ENCODE measurements at places on chromosomes 11 and 22.
A peak's percentile ranks its signal among the peaks of the same experiment; 100 is the strongest.

GRCh38 chr11:23202611-23203010 lies 342.3 kb upstream of the CCDC179 start:
- H3K27ac ChIP-seq: no peak overlapping the region
- no peaks in the 10 kb centered on the region for H3K27me3 ChIP-seq
- H3K36me3 ChIP-seq: no peaks in the 10 kb centered on the region
- H3K4me3 ChIP-seq: no peak overlapping the region

DNA sequence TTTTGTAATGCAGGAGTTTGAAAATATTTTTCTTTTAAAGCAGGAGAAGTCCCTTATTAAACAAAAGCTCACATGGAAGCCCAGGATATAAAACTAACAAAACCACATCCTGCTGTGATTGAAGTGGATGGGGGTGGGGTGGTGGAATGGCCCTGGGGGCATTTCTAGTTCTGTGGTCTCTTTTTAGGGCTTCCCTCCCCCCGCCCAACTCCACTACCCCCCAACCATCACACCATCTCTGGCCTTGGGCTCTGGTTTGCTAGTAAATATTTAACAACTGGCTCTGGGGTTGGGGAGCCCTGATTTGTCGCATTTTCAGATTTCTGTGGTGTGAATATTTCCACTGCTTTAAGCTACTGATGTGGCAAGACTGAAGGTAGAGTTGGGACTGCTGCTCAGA lies 279.6 kb upstream of the PLET1 start:
- no peak overlapping the region for H3K27ac ChIP-seq
- no peak overlapping the region for H3K4me3 ChIP-seq
- H3K4me1 ChIP-seq: no peaks in the 10 kb centered on the region
- no peaks in the 10 kb centered on the region for H3K27me3 ChIP-seq
- H3K36me3 ChIP-seq: no peaks in the 10 kb centered on the region

DNA sequence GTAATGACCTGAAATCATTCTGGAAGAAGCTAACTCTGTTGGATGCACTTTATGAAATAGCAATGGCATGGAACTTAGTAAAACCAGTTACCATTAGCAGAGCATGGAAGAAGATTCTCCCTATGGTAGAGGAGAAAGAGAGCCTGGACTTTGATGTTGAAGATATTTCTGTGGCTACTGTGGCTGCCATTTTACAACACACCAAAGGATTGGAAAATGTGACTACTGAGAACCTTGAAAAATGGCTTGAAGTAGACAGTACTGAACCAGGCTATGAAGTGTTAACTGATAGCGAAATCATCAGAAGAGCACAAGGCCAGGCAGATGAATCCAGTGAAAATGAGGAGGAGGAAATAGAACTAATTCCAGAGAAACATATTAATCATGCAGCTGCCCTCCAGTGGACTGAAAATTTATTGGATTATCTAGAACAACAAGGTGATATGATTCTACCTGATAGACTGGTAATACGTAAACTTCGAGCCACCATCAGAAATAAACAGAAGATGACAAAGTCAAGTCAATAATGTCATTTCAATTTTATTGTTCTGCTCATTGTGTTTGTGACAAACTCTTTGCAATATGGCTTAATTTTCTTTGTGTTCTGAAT lies 2.0 kb downstream of the JRKL start:
- H3K4me3 ChIP-seq: no peak overlapping the region
- H3K27ac ChIP-seq: no peak overlapping the region
- peaks cover 12% of the 10 kb centered on the region for H3K4me1 ChIP-seq
- H3K36me3 ChIP-seq: no peaks in the 10 kb centered on the region
- H3K27me3 ChIP-seq: no peaks in the 10 kb centered on the region

DNA sequence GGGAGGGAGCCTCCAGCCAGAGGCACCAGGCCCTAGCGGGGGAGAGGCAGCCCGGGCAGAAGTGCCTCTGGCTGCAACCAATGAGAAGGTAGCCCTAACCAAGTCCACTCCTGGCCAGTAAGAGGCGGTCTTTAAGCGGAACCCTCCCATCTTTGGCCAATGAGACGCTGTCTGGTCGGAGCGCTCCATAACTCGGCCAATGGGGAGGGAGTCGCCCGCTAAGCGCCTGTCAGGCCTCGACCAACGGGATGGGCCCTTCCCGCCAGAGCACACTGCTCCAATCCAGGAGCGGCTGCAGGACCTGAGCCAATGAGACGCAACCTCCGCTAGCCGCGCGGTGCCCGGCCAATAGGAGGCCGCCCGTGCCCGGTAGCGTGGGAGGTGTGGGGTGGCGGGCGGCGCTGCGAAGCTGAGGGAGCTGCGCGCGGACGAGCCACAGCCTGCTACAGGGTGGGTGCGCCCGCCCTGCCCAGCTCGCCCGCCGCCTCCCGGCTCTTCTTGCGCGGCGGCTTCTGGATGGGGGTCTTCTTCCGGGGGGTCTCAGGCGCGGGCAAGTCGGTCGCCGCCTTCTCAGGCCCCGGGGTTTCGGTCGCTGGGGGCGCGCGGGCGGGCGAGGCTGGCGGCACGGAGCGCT lies 12.6 kb downstream of the SCARF2 start:
- H3K4me3 ChIP-seq: no peak overlapping the region
- no peaks in the 10 kb centered on the region for H3K27me3 ChIP-seq
- H3K27ac ChIP-seq: no peak overlapping the region

- DNase-seq: no peak
- H3K36me3 ChIP-seq: no peaks in the 10 kb centered on the region
- H3K27me3 ChIP-seq: no peaks in the 10 kb centered on the region
- H3K4me3 ChIP-seq: no peak overlapping the region
- no peaks in the 10 kb centered on the region for H3K4me1 ChIP-seq
- no peak overlapping the region for H3K27ac ChIP-seq
These were observed 37.5 kb downstream of the RBFOX2 start for GRCh38 chr22:35991168-35991567.

DNA sequence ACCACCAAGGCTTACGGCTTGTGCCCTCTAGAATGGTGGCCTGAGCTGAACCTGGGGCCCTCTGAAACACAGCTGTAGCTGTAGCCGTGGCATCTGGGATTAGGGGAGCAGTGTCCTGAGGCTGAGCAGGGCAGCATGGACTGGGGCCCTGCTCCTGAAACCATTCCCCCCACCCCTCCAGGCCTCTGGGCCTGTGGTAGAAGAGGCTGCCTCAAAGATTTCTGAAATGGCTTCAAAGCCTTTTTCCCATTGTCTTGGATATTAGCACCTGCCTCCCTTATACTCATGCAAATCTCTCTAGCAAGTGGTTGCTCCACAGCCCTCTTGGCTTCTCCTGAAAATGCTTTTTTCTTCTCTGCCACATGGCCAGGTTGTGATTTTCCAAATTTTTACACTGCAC lies 106.9 kb downstream of the CTNND1 start:
- H3K27ac ChIP-seq: no peak overlapping the region
- no peaks in the 10 kb centered on the region for H3K36me3 ChIP-seq
- H3K4me1 ChIP-seq: no peaks in the 10 kb centered on the region
- no peak for DNase-seq

- H3K4me3 ChIP-seq: peak overlapping the region; percentile 44
- no peaks in the 10 kb centered on the region for H3K4me1 ChIP-seq
- H3K36me3 ChIP-seq: no peaks in the 10 kb centered on the region
- DNase-seq: peak; percentile 87
- peak overlapping the region; percentile 73 for H3K27ac ChIP-seq
These were observed 69.0 kb upstream of the SYT13 start for GRCh38 chr11:45354976-45355705.

- no peak overlapping the region for H3K27ac ChIP-seq
- H3K36me3 ChIP-seq: no peaks in the 10 kb centered on the region
- H3K4me1 ChIP-seq: no peaks in the 10 kb centered on the region
- DNase-seq: no peak
These were observed 40.6 kb upstream of the CREB3L1 start for GRCh38 chr11:46236918-46237247.

- H3K4me1 ChIP-seq: no peaks in the 10 kb centered on the region
- H3K36me3 ChIP-seq: no peaks in the 10 kb centered on the region
- no peaks in the 10 kb centered on the region for H3K27me3 ChIP-seq
- H3K27ac ChIP-seq: no peak overlapping the region
These were observed 21.6 kb upstream of the FCHSD2 start for GRCh38 chr11:73163638-73164174.

GRCh38 chr11:63834535-63835157 lies 4.3 kb upstream of the MARK2 start:
- H3K36me3 ChIP-seq: no peaks in the 10 kb centered on the region
- no peak for DNase-seq
- peaks cover 10% of the 10 kb centered on the region for H3K4me1 ChIP-seq
- no peaks in the 10 kb centered on the region for H3K27me3 ChIP-seq
- H3K27ac ChIP-seq: no peak overlapping the region

DNA sequence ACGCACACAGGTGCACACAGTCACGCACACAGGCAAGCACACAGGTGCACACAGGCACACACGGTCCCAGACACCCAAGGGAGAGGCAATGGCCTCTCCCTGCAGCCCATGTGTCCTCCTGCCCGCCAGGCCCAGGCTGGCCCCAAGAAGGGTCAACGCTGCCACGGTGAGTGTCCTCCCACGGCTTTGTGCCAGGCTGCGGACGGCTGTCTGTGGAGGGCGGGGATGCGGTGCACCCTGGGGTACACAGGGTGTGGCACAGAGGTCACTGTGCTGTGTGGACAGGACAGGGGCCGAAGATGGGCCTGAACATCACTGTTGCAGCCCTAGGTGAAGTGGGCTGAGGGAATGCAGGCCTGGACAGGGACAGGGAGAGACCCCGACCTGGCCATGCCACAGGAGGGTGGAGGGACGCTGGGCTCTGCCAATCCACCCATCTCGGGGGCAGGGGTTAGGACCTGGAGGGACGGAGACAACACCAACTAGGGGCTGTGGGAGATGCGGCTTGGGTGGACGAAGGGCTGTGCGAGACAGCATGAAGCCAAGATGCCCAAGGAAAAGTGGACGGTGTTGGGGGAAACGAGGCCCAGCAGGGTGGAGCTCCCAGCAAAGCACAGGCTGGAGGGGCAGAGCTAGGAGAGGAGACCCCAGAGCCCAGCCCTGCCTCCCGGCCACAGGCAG lies 523.8 kb downstream of the BRD1 start:
- DNase-seq: peak; percentile 8
- peaks cover 74% of the 10 kb centered on the region for H3K27me3 ChIP-seq
- H3K4me1 ChIP-seq: no peaks in the 10 kb centered on the region
- H3K36me3 ChIP-seq: no peaks in the 10 kb centered on the region
- no peak overlapping the region for H3K4me3 ChIP-seq

- H3K27me3 ChIP-seq: no peaks in the 10 kb centered on the region
- no peak overlapping the region for H3K27ac ChIP-seq
- no peaks in the 10 kb centered on the region for H3K36me3 ChIP-seq
- H3K4me3 ChIP-seq: no peak overlapping the region
These were observed 725.9 kb upstream of the CCDC179 start for GRCh38 chr11:23586173-23586572.

GRCh38 chr11:128871168-128871610 lies 4.1 kb upstream of the KCNJ1 start:
- no peaks in the 10 kb centered on the region for H3K27me3 ChIP-seq
- H3K4me1 ChIP-seq: no peaks in the 10 kb centered on the region
- no peak for DNase-seq
- no peak overlapping the region for H3K27ac ChIP-seq
- no peak overlapping the region for H3K4me3 ChIP-seq

GRCh38 chr11:119361941-119362725 lies 15.6 kb upstream of the MFRP start:
- H3K27ac ChIP-seq: peak overlapping the region; percentile 73
- DNase-seq: no peak
- H3K27me3 ChIP-seq: no peaks in the 10 kb centered on the region
- no peak overlapping the region for H3K4me3 ChIP-seq

DNA sequence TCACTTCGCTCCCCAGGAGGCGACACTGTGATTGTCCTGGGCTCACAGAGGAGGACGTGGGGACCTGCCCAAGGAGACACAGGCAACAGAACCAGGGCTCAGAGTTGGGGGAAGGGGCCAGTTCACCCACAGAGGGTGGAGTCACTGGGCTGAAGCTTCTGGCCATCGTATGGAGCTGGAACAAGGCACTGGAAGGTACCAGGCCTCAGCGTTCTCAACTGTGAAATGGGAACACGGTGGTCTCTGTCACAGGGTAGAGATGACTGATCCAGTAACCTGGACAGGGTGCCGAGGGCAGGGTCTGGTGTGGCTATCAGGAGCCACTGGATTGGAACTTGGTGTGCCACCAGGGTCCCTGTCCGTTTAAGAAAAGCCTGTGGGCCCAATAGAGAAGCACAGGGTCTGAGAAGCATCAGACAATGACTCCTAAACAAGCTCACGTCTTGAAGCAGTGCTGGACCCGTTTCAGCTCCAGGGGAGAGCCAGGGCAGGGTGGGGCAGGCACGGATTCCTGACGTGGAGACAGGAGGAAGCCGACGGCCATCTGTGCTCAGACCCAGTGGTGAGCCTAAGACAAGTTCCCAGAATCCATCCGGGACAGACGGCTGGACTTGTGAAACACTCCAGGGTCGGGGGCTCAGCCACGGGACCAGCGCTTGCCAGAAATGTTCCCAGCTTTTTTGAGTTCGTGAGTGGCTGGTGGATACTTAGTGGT lies 25.0 kb upstream of the KCNQ1OT1 start:
- no peaks in the 10 kb centered on the region for H3K36me3 ChIP-seq
- peak overlapping the region; percentile 10 for H3K27ac ChIP-seq

DNA sequence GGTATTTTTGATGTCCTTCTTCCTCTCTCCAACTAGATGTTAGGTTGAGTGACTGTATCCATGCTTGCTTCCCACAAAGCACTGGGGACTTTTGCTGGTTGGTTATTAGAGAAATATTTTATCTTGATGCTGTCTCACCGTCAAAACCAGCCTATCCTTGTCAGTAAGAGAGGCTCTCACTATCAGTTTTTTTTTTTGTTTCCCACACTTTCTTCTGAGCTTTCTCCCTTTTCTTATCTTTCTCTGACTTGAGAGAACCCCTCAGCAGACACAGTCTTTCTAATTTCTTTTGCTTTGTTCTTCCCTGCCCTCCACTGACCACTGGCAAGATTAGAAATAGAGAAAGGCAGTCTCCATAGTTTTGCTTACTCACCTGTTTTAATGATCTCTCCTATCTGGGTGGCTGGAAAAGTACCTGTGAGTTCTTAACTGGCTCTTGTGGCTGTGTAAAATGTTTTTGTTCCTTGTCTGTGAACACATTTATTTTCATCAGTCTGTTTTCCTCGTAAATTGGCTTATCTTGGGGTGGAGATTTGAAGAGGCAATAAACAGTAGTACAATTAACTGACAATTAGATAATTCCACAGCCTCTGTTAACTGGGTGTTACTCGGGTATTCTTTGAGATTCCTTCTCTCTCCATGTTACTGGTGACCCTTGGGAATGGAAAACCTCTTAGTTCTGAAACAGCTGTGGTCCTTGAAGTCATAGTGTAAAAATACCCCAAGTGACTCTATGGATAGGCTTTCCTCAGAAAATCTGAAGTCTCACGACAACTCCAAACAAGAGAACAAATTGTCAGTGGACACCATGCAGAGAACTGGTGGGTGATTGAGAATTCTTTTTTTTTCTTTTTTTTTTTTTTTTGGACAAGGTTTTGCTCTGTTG lies at the start of gene NXPE1:
Gene NXPE1, minus strand, starts transcription at position 457 of the 886 bp plus-strand sequence. CDS start 8,680 bp downstream, outside the sequence.
- H3K4me3 ChIP-seq: no peak within 1 kb of the TSS
- no peaks in the 10 kb centered on the region for H3K4me1 ChIP-seq
- H3K27ac ChIP-seq: no peak within 1 kb of the TSS
- no peaks in the 10 kb centered on the region for H3K27me3 ChIP-seq
- H3K36me3 ChIP-seq: no peaks in the 10 kb centered on the region

- no peaks in the 10 kb centered on the region for H3K36me3 ChIP-seq
- H3K4me1 ChIP-seq: no peaks in the 10 kb centered on the region
- DNase-seq: no peak
- H3K4me3 ChIP-seq: no peak overlapping the region
- no peak overlapping the region for H3K27ac ChIP-seq
These were observed 119.0 kb upstream of the TP53AIP1 start for GRCh38 chr11:129061492-129062230.

GRCh38 chr11:59556115-59556916 lies 45.0 kb downstream of the OR4D9 start:
- H3K4me3 ChIP-seq: peak overlapping the region; percentile 34
- no peaks in the 10 kb centered on the region for H3K4me1 ChIP-seq
- H3K27me3 ChIP-seq: no peaks in the 10 kb centered on the region
- DNase-seq: no peak
- H3K36me3 ChIP-seq: no peaks in the 10 kb centered on the region

GRCh38 chr11:106996691-106997090 lies 21.6 kb downstream of the GUCY1A2 start:
- H3K4me3 ChIP-seq: no peak overlapping the region
- no peak for DNase-seq
- no peak overlapping the region for H3K27ac ChIP-seq
